ENCODE measurements at places on chromosomes 13 and 19.
A peak's percentile ranks its signal among the peaks of the same experiment; 100 is the strongest.

- no peak for DNase-seq
These were observed 661.7 kb downstream of the SLITRK6 start for GRCh38 chr13:85137516-85137915.

DNA sequence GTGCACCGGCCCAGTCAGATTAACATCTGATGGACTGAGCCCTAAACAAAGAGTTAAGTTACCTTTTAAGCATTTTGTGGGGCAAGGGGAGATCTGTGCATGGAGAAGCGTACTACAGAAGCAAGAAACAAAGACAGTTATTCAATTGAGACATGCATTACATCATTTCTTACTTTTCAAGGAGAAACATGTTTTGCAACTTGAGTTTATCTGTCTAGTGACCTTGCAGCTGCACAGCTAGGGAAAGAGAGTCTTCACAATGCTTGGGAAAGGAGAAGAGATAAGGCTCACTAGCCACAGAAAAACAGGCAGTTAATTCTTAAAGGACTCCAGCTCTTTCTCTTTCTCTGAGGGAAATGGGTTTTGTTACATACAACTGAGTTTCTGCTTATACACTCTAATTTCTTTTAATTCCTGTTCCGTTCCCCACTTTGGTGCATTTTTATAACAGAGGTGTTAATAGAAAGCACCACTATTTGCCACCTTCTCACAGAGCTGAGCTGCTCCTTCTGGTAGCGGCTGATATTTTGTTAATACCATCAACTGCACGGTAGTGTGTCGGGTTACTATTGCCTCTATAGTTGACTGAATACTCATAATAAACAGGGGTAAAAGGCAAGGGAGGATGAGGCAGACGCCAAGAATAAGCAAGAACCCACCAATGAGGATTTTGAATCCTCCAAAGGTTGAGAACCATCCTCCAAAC lies 55.9 kb downstream of the ZNF431 start:
- no peak for DNase-seq

GRCh38 chr13:35502456-35502855 lies 26.0 kb upstream of the MAB21L1 start:
- DNase-seq = no peak

GRCh38 chr13:96020931-96021330 lies 32.3 kb downstream of the UGGT2 start:
- DNase-seq = no peak

- no peak for DNase-seq
These were observed 41.2 kb upstream of the ZNF835 start for GRCh38 chr19:56712611-56713276.

DNA sequence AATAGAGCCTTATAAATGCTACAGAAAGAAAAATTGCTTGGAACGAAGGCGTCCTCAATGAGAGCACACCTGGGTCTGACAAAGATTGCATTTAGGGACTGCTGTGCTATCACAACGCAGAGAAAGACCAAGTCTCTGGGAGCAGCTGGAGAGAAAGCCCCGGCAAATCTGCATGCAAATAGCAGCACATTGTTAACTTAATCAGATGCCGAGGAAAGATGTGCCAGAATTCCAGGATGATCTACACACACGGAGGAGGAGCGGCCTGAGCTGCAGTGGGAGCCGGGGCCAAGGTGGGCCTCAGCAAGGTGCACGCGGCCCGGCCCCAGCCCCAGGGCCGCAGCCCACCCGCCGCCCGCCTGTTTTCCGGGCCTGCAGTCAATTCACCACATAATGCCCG lies 1.4 kb downstream of the ZNF536 start:
- no peak for DNase-seq

- no peak for DNase-seq
These were observed 841 bp upstream of the ZNF223 start for GRCh38 chr19:44050740-44051649.

DNA sequence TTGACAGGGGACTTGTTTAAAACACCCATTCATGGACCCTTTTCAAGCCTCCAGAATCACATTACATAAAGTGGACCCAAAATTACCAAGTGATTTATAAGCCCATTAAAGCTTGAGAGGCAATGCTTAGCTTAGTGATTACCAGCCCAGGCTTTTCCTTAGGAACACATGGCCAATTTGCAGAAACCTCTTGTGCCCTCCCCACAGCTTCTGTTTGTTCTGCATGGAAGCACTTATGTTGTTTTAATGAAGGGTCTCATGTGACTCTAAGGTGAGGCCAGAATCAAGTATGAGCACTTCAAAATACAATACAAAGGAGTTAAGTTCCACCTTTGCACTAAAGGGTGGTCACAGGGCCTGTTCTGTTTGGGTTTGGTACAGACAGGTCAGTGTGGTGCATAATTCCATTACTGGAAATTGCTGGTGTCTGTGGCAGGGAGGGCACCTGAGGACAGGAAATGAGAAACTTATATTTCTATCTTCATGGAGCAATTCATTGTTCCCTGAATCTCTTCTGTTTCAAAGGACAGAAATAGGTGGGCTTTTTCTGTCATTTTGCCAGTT lies 15.3 kb downstream of the ZNF486 start:
- no peak for DNase-seq

GRCh38 chr19:30791088-30791487 lies 418.9 kb downstream of the ZNF536 start:
- DNase-seq = no peak

DNA sequence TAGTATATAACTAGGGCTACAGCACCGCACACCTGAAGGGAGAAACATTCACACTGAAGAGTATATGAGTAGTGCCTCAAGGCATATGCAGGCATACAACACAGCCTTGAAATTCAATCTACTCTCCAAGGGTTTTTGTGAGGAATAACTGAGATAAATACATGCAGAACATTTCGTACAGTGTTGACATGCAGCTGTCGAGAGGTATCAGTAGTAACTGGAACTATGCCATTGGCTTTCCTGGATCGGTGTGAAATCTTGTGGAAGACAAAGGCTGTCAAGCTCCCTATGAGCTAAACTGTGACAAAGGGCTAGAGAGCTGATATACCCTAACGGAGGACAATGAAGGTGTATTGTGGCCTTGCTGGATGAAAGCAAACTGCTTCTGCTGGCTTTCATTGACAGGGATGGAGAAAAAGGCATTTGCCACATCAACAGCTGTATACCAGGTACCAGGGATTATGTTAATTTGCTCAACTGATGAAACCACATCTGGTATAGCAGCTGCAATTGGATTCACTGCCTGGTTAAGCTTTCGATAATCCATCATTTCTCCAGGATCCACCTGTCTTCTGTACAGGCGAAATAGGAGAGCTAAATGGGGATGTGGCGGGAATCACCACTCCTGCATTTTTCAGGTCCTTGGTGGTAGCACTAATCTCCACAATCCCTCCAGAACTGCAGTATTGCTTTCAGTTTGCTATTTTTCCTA lies 16.3 kb downstream of the MTRF1 start:
- DNase-seq = no peak

GRCh38 chr19:30449673-30450072 lies 77.5 kb downstream of the ZNF536 start:
- peak; percentile 28 for DNase-seq

DNA sequence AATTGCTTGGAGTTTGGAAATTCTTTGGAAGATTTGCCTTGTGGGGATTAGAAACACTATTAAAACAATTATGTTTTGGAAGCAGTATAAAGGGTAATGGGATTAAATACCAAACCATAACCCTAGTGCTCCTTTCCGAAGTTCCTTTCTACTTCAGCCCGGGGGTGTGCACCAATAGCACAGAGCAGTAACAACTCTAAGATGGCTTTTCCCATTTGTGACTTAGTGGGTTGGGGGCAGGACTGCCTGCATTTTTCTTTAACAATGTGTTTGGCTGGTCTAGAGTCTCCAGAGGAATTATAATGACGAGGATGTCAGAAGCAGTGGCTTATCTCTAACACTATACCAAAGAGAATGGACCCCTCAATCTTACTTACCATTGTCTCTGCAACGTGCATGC lies 11.9 kb upstream of the IL17D start:
- no peak for DNase-seq

DNA sequence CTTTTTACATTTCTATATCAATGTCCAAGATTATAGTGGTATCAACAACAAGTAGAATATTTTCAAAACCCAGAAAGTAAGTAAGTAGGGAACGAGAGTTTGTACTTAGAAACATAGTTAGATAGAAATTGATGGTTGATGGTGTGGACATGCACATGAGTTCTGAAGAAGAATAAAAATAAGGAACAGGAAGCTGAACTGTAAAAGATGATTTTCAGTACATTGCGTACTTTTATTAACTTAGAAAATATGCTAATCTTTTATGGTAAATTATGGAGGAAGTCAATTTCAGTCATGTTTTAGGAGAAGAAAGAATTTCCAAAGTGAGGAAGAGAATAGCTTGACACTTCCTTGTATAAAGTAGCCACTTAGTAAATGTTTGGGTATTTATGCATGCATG lies 12.3 kb upstream of the GPR18 start:
- DNase-seq = no peak

GRCh38 chr19:10767726-10768125 lies 49.8 kb downstream of the DNM2 start:
- DNase-seq = no peak

- no peak for DNase-seq
These were observed 25.0 kb upstream of the ZNRF4 start for GRCh38 chr19:5430237-5430636.

DNA sequence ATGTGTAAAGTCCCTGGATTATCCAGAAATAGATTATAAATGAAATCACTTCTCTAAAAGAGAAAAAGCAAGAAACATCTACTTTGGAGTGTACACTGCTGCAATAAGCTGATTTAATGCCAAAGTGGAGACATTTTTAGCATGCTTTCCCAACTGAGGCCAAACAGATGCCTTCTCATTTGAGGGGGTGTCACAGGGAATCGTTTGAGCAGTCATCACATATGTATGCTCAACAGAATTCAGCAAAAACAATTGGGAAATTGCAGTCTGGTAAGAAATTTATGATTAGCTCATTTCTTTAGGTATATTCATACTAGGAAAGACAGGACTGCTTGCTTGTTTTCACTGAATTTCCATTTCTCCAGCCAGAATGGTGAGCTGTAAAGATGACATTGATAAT lies 27.3 kb upstream of the TPP2 start:
- no peak for DNase-seq

DNA sequence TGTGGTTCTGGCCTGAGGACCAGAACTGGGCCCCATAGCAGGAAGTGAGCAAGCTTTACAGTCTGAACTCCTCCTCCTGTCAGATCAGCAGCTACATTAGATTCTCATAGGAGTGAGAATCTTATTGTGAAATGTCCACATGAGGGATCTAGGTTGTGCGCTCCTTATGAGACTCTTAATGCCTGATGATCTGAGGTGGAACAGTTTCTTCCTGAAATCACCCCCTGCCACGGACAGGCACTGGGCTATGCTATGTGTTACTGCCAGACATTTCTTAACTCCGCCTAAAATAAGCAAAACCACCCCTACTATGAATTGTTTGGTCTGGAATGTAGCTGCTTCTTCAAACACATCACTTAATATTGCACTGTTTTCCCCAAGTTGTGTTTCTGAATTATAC lies 4.6 kb downstream of the FBXL3 start:
- DNase-seq = no peak

DNA sequence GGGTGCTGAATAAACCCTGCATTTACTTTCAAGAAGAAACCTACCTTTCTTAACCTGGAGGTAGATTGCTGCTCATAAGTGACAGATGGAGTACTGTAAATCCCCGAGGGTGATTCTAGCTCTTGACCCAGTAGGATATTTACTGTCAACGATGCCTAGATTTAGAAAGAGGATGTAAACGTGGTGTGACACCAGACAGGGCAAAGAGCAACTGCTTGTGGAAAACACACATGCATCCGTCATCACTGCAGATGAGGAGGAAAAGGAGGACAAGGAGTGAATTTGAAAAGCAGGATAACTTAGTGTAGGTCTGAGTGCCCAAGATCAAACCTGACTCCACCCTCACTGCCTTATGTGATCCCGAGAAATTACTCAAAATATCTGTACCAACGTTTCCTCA lies 9.8 kb upstream of the CLN5 start:
- DNase-seq = no peak

- DNase-seq = no peak
These were observed 78.8 kb upstream of the TPP2 start for GRCh38 chr13:102517959-102518358.

DNA sequence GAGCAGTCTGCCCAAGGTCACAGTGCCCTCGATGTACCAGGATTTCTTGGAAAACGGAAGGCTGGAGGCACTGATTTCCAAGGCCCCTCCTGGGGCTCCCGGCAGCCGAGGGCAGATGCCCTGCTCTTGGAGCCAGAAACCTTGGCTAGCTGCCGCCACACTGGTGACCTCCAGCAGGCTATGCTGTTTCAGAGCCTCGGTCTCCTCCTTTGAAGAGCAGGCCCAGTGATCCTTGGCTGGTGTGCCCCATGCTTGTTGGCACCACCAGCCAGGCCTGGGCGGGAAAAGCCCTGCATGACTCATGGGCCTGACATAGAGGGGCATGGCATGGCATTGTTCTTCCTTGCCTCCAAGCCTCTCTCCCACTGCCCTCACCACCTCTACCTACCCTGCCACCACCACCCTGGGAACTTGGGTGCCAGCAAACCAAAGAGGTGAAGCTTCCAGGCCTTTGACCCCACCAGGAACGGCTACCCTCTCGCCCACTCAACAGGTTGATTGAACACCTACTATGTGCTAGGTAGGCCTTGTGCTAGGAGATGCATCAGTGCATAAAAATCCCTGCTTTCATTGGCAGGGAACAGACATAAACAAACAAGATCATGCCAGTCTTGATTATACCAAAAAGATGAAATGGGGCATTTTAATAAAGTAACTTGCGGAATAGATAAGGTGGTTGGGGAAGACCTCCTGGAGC lies 1.6 kb upstream of the CLEC11A start:
- DNase-seq = no peak

DNA sequence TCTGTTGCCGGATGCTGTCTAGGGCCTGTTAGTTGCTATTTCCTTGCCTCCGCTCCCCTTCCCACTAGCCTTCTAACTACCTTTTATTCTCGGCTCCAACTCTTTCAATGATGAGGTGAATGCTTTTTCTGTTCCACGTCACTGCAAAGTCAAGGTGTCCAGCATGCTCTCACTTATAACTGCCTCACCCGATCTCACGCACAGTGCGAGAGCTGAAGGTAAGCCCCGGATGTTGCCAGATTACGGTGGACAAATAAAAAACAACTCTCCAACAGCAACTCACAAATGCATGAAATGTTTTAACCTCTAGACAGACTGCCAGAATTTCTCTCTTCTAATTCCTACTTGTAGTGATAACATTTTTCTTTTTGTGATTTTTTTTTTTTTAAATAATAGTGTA lies 169.9 kb downstream of the STK24 start:
- no peak for DNase-seq

GRCh38 chr19:7992575-7992974 lies 12.9 kb downstream of the ELAVL1 start:
- DNase-seq = no peak

DNA sequence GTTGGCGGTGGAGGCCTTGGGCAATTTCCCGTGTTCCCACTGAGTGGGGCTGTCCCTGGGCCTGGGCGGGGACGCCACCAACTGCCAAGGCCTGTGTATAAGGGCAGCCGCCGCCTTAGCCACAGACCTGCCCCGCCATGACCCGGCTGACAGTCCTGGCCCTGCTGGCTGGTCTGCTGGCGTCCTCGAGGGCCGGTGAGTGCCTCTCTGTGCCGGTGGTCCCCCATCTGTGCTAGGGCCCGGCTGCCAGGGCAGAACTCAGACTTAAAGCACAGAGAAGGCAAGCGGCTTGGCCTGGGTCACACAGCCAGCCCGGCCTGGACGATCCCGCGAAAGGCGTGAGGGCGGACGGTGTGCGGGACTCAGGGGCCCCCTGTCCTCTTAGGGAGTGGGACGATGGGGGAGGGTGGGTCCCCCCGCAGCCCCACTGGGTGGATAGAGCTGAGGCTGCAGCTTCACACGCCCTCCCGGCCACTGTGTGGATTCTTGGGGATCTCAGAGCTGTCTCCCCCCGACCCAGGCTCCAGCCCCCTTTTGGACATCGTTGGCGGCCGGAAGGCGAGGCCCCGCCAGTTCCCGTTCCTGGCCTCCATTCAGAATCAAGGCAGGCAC lies at the start of gene AZU1:
Gene AZU1 (plus strand): TSS at position 128 of the 612 bp plus-strand sequence. CDS start 10 bp downstream, at position 138.
- no peak for DNase-seq
